H4 (cell line): ENCODE measurements at places on chromosomes 12 and 14. TPM values are rescaled to one million over a fixed set of nuclear protein-coding genes. Genes with fewer than 3 reads are reported as not detected.

DNA sequence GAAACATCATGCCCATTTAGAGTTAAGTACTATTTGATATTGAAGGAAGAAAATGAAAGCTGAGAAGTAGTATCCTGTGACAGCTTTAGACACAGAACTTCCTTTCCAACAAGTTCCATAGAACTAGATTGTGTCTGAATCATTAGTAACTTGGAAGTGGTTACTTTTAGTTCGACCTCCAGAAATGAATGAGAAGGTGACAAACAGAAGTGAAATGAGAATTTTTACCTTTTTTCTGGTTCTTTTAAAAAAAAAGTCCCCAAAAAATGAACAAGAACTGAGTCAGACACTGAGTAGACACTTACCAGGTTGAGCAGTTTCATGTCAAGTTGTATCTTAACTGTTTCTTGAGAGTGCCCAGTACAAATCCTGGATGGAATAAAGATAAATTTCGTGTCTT is 3.0 kb downstream of the ATP6V0A2 start:
- no peak for DNase-seq

- DNase-seq, result no peak
These were observed 88.6 kb downstream of the RAD51B start for GRCh38 chr14:67908052-67908754.

DNA sequence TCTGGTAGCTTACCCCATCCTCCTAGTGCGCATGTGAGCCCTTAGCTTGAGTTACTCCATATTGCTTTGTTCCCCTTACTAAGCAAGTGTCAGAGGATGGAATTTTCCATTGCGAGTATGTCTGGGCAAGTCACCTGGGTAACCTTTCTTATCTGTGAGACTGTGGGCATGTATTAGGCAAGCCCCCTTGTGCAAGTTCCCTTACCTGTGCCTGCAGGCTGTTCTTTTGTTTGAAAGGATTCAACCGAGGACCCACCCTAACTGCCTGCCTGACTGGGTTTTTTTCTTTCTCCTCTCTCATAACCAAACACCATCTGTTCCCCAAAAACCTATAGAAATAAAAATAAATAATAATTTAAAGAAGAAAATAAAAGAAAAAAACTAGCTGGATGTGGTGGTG is 22.3 kb upstream of the PPP2R5E start:
- no peak for DNase-seq

GRCh38 chr14:104795781-104796686 is 486 bp upstream of the AKT1 start:
- DNase-seq, result no peak

DNA sequence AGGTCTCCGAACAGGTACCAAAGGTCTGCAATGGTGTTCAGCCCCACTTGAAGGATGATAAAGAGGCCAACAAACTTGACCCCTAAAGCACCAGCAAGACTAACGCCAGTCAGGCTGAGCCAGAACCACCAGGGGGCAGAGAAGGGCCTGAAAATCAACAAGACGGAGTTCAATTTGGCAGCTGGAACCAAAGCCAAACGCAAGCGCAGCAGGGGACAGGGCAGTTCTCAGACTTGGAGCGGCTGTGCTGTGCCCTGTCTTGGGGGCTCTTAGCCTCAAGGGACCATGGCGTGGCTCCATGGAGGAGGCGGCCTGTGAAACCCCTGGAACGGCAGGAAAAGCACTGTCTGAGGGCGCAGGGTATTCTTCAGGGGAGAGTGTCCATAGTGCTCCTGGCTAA is 19.6 kb downstream of the POMT2 start:
- DNase-seq, result peak; percentile 70

- peak; percentile 48 for DNase-seq
These were observed 9.5 kb upstream of the NR4A1 start for GRCh38 chr12:52041695-52042123.

DNA sequence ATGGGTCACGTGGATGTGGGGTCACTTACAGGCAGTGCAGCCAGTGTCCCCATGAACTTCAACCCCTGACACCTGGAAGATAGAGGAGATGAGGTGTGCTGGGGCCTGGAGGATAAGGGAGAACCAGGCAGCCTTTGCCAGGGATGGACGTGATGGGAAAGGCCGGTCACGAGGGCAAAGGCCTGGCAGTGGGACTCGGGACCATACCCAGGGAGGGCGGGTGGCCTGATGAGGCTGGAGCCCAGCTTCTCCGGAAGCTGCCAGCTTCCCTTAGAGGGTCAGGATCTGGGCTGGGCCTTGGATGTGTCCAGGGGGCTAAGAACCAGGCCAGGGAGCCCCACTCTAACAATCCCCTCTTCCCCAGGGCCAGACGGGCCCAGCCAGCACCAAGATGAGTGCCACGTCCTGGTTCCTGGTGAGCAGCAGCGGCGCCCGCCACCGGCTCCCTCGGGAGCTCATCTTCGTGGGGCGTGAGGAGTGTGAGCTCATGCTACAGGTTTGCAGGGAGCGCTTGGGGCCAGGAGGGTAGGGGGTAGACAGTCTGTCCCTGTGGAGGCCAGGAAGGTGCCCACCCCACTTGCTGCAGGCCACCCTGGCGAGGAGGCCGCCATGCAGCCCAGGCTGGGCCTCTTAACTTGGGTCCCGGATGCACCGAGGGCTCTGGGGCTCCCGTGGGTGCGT is 3.1 kb downstream of the CEP170B start:
- no peak for DNase-seq

Gene C12orf60
- total RNA-seq, result 1.2 and 2.8 TPM in 2 replicates

Gene RFX4
- not detected in 2 replicates for total RNA-seq

Gene P2RX7
- total RNA-seq, result 1.5 and 2.4 TPM in 2 replicates

Gene TNS2
- 18.3 and 20.2 TPM in 2 replicates for total RNA-seq

Gene KRT80
- total RNA-seq, result 4.7 and 6.9 TPM in 2 replicates

Gene SLC4A8
- total RNA-seq, result 2.1 and 2.6 TPM in 2 replicates
